Breast epithelium (tissue), 4 donors: ENCODE measurements at places on chromosomes 13 and 19.

DNA sequence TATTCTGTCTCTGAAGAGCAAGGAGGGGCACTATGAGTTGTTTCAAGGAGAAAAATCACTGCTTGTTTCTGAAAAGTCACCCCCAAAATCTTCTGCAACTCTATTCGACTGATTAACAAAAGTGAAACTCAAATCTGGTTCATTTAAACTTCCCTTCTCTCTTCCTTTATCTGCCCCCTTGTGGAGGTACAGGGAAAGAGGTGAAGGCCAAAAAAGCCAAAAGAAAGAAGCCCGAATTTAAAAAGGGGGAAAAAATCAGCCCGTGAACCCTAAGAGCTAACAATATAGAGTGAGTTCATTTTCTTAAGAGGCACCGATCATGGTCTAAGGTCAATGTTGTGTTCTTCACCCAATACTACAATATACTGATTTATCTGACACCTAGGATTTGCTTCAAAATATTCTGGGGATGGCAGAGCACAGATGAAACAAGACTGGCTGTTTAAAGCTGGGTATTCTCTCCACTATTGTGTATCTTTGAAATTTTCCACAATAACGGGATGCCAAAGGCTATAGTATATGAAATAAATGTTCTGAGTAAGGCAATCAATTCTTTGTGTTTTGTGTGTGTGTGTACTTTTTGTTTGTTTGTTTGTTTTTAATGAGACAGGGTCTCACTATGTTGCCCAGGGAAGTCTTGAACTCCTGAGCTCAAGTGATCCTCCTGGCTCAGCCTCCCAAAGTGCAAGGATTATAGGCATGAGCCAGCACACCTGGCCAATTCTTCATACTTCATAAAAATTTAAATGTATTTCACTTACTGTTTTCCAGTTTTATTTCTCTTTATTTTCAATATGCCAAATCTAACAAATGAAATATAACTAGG lies 55.0 kb upstream of the EEF1AKMT1 start:
- DNase-seq = no peak

DNA sequence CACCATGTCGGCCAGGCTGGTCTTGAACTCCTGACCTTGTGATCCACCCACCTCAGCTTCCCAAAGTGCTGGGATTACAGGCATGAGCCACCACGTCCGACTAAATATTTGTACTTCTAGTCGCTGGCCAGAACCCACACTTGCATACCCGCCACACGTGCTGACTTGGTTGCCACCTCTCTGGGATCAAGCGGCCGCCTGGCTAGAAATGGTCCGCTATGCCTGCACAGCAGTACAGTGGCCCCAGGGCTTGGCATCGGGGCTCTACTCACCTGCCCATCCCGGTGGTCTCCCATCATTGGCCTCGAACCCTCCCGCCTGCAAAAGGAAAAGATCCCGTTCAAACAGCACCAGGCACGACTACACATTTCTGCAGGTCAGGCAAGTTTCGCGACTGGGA lies 23.7 kb upstream of the TINCR start:
- no peak for DNase-seq

DNA sequence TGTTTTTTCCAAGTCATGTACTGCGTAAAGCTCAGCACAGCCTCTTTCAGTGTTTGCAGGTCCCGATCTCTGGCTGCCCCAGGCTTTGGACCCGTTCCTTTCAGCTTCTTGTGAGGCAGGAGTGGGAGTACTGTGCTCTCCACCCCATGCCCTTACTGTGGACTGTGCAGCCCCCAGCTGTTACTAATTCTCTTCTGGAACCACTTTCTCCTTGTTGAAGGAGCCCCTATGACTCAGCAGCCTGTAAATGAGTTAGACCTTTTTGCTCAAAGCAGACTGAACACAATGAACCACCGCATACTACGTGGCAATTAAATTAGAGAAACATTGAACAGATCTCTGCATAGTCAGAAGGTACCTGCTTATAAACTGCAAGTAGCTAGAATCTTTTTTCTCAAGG lies 39.0 kb downstream of the SERTM1 start:
- DNase-seq = no peak

GRCh38 chr19:6086068-6086788 lies 24.1 kb downstream of the RFX2 start:
- no peak for DNase-seq

- no peak for DNase-seq
Observed at GRCh38 chr19:55228403-55229031, at the start of gene TMEM86B. Gene TMEM86B (minus strand): TSS chr19:55228763. CDS start chr19:55228741, 22 bp downstream.

- DNase-seq = no peak
Observed at GRCh38 chr19:14183741-14184350, 22.1 kb downstream of the ADGRL1 start.

GRCh38 chr19:49690079-49690655 lies 749 bp upstream of the CPT1C start:
- DNase-seq = no peak

- DNase-seq = no peak
Observed at GRCh38 chr19:2612619-2613249, 89.8 kb downstream of the GNG7 start.

DNA sequence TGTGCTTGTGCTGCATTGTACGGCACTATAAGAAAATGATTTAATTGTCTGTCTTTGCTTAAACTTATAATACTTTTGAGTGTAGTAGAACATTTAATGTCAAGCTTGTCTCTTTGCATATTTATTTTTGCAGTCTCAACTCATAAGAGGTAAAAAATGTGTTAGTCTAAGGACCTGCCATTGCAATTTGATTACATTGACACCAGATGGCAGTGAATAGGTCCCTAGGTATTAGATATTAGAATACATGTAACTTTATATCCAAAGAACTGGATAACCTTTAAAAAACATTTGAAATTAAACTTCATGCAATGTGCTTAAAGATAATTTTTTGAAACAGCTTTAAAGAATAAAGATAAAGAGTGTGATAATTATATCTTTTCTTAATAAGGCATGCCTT lies 1421.3 kb downstream of the OLFM4 start:
- DNase-seq = no peak

- DNase-seq = no peak
Observed at GRCh38 chr19:19554074-19555023, 16.3 kb downstream of the CILP2 start.

DNA sequence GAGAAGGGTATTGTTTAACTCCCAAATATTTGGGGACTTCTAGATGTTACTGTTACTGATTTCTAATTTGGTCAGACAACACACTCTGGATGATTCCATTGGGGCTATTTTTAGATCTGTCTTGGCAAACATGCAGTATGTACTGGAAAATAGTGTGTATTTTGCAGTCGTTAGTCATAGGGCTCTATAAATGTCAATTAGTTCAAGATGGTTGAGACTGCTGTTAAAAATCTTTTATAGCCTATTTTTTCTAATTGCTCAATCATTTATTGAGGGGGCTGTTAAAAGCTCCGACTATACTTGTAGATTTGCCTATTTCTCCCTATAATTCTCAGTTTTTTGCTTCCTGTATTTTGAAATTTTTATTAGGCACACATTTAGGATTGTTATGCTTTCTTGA lies 31.4 kb downstream of the PPP5C start:
- DNase-seq = no peak

- no peak for DNase-seq
Observed at GRCh38 chr19:4902796-4903195, at the start of gene ARRDC5. Gene ARRDC5 (minus strand): TSS chr19:4902896. CDS start chr19:4902825, 71 bp downstream.

- DNase-seq = no peak
Observed at GRCh38 chr19:31353833-31354232, 4.6 kb upstream of the TSHZ3 start.

- no peak for DNase-seq
Observed at GRCh38 chr19:35531291-35531690, 2.0 kb upstream of the GAPDHS start.

- DNase-seq = no peak
Observed at GRCh38 chr13:23674795-23675640, 104.8 kb downstream of the TNFRSF19 start.

DNA sequence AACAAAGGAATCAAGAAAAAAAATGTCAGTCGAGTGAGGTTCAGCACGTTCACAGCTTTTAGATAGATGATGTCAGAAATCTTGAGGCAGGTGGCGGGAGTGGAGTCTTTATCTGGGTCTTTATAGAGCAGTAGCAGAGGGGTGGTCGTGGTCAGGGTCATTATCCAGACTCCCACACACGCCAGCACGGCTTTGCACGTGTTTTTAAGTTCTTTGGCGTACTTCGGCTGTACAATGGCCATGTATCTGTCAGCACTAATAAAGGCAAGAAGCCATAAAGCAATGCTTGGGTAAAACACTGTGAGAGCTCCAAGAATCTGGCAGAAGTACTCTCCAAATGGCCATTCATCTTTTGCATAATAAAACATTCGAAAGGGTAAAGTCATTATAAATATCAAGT lies 2.9 kb downstream of the GPR18 start:
- DNase-seq = no peak

- no peak for DNase-seq
Observed at GRCh38 chr13:93655154-93655553, 428.5 kb downstream of the GPC6 start.

DNA sequence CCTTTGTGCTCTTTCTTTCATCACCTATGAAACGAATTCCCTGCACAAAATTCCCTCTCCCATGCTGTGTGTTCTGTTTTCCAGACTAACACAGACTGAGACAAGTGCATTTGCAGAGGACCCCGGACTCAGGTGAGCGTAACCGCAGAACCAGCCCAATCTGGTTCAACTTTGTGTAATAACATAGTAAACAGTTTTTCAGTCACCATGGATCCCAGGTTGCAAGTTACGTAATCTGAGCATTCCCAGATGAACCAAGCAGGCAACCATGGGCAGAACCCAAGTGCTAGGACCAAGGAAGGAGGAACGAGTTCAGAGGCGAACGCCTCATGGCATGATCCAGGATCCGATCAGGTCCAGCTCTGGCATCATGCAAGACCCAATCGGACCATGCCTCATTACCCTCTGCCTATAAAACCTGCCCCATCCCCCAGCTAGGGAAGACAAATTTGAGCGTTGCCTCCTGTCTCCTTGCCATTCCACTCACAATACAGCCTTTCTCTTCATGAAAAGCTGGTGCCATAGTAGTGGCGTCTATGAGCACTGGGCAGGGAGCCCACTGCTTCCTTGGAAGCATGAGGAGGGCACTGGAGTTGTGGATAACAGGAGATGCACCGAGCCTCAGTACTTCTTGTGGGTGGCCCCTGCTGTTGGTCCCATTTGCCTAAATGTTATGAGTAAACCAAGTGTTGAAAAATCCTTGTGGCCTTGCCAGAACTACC lies 107.6 kb downstream of the ABCC4 start:
- no peak for DNase-seq

DNA sequence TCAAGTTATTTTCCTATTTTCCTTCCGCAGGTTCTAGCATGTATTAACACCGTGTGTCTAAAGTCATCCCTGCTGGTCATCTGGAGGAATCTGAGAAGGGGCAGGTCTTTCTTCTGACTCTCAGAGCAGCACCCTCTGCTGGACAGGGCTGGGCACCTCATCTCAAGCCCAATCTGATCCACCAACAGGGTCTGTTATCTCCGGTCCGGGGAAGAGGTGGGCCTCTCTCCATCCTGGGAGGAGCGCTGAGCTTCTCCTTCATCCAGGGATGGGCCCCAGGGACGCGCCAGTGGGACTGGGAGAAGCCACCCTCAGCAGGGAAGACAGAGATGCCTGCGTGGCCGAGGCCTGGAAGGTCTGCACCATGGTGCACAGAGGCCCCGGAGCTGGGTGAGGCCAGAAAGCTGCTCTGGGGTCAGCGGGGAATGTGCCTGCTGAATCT lies 26.0 kb upstream of the ZNF331 start:
- DNase-seq = peak; percentile 58

DNA sequence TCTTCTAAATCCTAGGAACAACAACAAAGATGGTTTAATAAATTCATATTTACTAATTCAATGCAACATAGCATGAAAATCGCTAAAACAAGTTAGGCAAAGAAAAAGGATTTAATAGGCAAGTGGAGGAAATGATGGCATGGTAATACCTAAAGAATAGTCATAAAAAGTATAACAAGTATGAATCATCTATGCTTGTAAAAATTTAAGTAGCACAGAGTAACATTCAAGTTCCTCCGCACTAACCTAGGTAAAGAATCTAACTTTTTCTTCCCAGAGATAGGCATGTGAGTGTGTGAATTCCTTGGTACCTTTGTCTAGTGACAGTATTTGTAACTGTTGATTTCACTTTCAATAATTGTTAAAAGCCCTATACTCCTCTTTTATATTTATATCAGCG lies 42.6 kb downstream of the RCBTB2 start:
- DNase-seq = no peak

DNA sequence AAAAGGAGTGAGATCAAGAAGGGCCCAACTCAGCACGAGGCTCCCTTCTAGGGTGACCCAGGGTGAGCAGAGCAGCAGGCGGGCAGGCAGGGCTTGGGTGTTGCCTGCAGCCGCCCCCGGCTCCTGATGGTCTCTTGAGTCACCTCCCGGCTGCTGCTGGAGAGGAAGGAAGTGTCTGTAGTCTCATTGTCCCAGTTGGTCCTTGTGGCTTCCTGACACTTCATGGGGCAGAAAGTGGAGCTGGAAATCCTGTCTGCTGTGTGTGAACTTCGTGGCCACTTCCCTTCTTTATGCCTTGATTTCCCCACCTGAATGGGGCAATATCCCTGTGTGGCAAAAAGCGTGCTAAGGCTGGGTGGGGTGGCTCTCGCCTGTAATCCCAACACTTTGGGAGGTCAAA lies 2.5 kb downstream of the MAP1S start:
- DNase-seq = no peak

DNA sequence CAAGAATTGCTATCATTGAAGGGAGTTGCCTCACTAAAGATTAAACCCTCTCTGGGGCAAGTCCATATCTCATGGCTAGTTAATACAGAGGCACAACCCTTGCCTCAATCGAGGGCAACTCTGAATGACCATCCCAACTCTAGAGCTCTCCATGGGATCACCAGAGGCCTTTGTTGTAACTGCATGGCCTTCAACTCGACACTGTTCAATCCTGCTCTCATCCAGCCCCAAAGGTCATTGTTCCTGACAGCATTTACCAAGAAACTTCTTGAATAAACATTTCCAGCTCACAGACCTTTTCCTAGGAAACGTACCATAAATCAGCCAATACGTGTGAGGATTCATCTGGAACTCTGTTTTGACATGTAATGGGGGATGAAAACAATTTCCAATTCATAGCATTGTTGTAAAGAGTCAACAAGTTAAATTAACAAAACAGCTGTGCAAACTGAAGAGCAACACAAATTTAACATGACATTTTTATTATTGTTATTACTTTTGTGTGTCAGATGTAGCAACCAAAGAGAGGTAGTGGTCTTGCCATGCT lies 452.7 kb downstream of the SUCLA2 start:
- no peak for DNase-seq

GRCh38 chr19:9875796-9876195 lies 40.7 kb downstream of the PIN1 start:
- DNase-seq = no peak
